ENCODE measurements at places on chromosomes 3 and 15.

DNA sequence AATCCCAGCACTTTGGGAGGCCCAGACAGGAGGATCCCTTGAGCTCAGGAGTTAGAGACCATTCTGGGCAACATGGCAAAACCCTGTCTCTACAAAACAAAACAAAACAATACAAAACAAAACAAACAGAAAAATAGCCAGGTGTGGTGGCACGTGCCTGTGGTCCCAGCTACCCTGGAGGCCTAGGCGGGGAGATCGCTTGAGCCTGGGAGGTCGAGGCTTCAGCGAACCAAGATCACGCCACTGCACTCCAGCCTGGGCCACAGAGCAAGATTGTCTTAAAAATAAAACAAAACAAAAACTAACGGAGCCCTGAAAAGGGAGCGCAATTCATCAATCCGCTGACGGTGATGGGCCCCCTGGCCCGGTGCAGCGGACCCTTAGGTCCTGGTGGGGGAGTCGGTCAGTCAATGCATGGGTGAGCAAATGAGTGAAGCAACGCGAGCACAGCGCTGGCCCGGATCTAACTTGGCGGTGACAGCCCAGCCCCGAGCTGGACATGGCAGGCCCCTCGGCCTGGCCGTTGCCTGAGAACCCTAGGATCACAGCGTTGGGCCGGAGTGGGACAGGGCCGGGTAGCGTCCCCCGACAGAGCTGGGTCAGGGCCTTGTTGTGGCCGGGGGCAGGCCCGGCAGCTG is 52.4 kb upstream of the BLM start:
- no peak for DNase-seq

GRCh38 chr3:193851941-193852674 is 259.1 kb downstream of the OPA1 start:
- DNase-seq: no peak

DNA sequence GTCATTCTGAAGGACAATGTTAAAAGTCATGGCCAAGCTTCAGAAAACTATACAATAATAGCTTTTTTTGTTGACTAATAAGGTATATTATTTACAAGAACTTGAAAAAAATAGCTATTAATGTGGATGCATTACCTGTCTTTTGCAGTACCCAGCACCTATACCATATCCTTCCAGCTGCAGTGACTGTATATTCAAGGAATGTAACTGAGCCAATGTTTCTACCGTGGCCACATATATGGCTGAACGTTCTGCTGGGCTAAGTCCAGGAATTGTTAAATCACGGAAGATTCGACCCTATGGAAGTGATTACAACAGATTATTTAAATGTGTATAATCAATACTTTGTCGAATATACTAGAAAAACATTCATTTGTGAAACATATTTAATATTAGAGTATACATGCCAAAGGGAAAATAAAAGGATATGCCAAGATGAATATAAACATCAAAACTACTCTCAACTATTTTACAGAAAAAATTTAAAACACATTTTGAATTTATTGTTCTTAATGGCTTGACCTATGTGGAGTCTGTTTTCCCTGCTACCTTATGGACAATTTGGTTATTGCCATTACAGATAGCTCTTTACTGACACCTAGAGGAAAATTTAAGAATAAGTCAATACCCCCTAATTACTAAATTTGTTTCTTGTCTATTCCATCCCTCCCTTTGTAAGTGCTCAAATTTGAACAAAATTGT is 17.6 kb downstream of the ACAD11 start:
- no peak for DNase-seq

GRCh38 chr3:188240189-188240981 is 86.4 kb downstream of the LPP start:
- DNase-seq: no peak

- DNase-seq: no peak
Observed at GRCh38 chr15:42782716-42783115, 45.8 kb upstream of the CDAN1 start.

Data from stimulated activated CD4-positive, alpha-beta T cell treated with anti-CD3 and anti-CD28 coated beads, Interleukin-1b, Interleukin-23, amount 100 ng/mL, for 1 hour (primary cell).